Natural killer cell (primary cell): ENCODE measurements at places on chromosomes 3 and 15. TPM values are rescaled to one million over a fixed set of nuclear protein-coding genes. Genes with fewer than 3 reads are reported as not detected.

ZNF660 gene
- 7.7 TPM for total RNA-seq

DNA sequence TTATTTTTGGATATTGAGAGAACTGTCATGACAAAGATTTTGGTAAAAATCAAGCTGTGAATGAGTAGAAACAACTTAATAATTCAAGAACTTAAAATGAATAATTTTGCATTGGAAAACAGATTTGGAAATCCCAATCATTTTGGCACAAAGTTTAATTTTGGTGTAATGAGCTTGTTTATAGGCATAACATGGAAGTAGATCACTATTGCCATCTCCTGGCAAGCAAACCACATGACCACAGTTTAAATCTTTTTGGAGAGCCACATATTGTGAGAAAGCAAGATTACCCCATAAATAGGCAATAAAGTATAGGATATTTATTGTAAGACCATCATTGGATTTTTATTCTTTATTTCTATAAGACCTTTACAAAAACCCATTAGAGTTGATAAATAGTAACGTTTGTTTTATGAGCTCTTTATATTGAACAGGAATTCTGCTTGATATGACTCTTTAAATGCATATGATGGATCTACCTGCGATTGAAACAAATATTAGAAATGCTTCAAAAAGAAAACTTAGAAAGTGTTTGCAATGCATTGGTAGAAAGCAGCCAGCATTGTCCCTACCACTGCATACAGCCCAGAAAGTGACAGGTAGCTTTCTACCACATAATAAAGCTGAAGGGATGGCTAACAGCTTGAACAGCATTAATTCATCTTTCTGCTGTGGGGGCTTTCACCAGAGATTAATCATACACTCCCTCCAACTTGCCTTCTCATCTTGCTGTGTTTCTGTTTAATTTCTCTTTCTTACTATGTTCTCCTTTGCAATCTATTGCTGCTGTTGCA is 766.8 kb downstream of the TBL1XR1 start:
- no peaks in the 10 kb centered on the region for H3K4me1 ChIP-seq
- no peak overlapping the region for H3K4me3 ChIP-seq
- no peaks in the 10 kb centered on the region for H3K36me3 ChIP-seq
- no peaks in the 10 kb centered on the region for H3K27me3 ChIP-seq
- DNase-seq: no peak
- H3K27ac ChIP-seq: no peak overlapping the region

- no peak overlapping the region for H3K27ac ChIP-seq
- no peak for DNase-seq
- H3K4me1 ChIP-seq: peaks cover 8% of the 10 kb centered on the region
- no peaks in the 10 kb centered on the region for H3K36me3 ChIP-seq
- H3K27me3 ChIP-seq: no peaks in the 10 kb centered on the region
Measured at GRCh38 chr15:89058376-89058775, 29.9 kb upstream of the ABHD2 start.

AMIGO3 gene
- total RNA-seq: 1.3 TPM

COLQ gene
- total RNA-seq: 60.7 TPM

DNA sequence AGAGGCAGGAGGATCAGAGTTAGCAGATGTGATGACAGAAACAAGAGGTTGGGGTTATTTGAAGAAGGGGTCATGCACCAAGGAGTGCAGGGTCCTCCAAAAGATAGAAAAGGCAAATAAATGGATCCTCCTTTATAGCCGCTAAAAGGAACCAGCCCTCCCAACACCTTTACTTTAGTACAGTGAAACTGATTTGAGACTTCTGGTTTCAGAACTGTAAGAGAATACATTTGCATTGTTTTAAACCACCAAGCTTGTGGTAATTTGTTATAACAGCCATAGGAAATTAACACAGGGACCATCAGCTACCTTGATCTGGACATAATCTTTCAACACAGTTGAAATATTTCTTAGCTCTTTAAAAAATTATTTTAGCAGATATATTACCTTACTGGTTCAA is 166.6 kb downstream of the TIGIT start:
- no peaks in the 10 kb centered on the region for H3K36me3 ChIP-seq
- H3K27ac ChIP-seq: no peak overlapping the region
- H3K4me3 ChIP-seq: no peak overlapping the region
- H3K4me1 ChIP-seq: no peaks in the 10 kb centered on the region
- no peak for DNase-seq
- H3K27me3 ChIP-seq: no peaks in the 10 kb centered on the region

DNA sequence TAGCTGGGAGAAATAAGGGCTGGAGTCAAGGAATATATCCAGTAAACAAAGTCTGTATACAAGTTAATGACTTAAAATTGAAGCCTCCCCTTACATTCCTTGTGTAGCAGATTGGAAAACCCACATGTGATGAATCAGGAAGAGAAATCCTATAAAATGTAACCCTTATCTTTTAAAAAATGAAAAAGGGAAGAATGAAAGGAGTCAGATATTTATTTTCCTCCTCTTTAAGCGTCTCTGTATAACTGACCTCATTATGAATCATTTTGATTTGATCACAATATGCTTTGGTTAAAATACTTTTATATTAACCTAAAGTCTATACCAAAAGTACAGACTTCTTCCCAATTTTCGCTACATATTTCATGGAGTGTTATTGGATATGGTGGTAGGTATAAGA is 316.3 kb upstream of the STAC start:
- H3K4me1 ChIP-seq: no peaks in the 10 kb centered on the region
- H3K36me3 ChIP-seq: no peaks in the 10 kb centered on the region
- no peaks in the 10 kb centered on the region for H3K27me3 ChIP-seq
- H3K4me3 ChIP-seq: no peak overlapping the region
- H3K27ac ChIP-seq: no peak overlapping the region
- DNase-seq: no peak

CSTA gene
- total RNA-seq: 3.1 TPM
